ENCODE measurements at places on chromosomes 12 and 14.

DNA sequence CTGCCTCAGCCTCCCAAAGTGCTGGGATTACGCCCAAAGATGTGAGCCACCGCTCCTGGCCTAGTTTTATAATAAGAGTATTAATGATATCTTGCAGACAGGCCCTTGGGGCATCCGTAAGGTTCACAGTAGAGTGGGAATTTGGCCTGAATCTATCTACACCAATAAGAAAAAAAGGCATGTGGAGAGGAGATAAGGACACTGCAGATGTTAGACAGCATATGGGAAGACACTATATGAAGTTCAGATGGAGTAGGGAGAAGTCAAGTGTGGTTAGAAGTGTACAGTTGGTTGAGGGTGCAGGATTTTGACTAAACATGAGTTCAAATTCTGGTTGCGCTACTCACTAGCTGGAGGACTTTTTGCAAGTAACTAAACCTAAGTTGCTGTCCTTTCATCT, 8.5 kb upstream of the TTC8 start:
- DNase-seq: no peak

GRCh38 chr12:85603556-85603955, 232.7 kb downstream of the RASSF9 start:
- no peak for DNase-seq

GRCh38 chr12:68970951-68971350, 38.0 kb upstream of the CPM start:
- no peak for DNase-seq

- peak; percentile 91 for DNase-seq
These were observed 794 bp downstream of the TUBA1B start for GRCh38 chr12:49130151-49131050.

All from fibroblast of the conjunctiva (primary cell).